ENCODE measurements at places on chromosomes 4 and X.

GRCh38 chr4:183321079-183321478 lies 1.0 kb upstream of the CLDN22 start:
- no peak for DNase-seq

GRCh38 chr4:123488916-123489315 lies 92.3 kb downstream of the SPRY1 start:
- DNase-seq, result no peak

DNA sequence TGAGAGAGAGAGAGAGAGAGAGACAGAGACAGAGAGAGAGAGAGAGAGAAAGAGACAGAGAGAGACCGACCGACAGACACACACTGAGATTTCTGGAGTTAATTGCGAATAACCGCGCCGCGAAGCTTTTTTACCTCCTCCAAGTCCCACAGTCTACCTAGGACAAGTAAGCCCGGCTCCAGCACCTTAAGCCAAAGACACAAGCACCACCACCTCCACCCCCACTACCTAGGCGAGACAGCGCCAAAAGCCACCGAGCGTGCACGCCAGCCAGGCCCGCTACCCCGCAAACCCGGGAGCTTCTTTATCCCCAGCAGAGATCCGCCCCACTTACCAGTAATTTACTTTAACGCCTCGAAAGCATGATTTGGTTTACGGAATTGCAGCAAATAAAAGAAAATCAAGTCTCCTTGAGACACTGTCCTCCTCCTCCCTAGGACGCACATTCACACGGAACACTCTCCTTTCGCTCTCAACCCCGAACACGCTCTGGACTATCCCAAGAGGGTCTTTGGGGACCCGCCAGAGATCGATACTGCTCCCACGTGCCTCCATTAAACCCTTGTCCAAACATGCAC lies 649.6 kb upstream of the DIPK2B start:
- DNase-seq, result no peak

DNA sequence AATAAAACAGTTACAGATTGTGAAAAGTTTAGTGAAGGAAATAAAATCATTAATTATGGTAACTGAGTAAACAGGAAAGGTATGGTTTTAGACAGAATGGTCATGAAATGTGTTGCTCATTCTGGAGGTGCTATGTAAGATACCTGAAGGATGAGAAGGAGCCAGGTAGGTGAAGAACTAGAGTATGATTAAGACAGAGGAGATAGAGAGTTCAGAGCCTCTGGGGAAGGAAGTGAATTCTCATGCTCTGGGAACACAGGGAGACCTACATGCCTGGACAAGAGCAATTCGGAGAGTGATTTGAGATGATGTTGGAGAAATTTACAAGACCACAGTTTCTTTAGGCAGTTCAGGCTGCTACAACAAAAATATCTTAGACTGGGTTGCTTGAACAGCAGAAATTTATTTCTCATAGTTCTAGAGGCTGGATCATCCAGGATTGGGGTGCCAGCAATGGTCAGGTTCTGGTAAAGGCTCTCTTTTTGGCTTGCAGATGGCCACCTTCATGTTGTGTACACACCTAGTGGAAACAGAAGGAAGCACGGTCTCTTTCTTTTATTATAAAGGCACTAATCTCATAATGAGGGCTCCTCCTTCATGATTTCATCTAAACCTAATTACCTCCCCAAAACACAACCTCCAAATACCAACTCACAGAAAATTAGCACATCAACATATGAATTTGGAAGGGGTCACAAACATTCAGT lies 1416.1 kb downstream of the PCDH7 start:
- no peak for DNase-seq

GRCh38 chrX:85996555-85996954 lies 50.8 kb downstream of the CHM start:
- DNase-seq, result no peak

DNA sequence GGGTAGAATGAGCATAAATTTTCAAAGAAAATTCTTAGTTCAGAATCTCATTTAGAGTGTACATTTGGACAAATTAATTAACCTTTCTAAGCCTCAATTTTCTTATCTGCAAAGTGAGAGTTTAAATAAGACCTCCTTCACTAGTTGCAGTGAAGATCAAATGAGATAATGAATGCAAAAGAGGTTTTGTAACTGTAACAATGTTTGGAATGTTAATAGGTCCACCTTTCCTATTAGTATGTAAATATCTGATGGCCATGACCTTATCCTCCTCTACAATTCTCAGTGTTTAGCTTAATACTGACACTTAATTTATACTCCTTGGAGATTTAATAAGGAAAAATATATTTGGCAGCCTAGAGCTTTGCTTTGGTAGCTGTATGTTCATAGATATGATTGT lies 138.8 kb downstream of the GABRG1 start:
- no peak for DNase-seq

GRCh38 chr4:7182616-7183015 lies 9.7 kb upstream of the SORCS2 start:
- DNase-seq, result no peak

DNA sequence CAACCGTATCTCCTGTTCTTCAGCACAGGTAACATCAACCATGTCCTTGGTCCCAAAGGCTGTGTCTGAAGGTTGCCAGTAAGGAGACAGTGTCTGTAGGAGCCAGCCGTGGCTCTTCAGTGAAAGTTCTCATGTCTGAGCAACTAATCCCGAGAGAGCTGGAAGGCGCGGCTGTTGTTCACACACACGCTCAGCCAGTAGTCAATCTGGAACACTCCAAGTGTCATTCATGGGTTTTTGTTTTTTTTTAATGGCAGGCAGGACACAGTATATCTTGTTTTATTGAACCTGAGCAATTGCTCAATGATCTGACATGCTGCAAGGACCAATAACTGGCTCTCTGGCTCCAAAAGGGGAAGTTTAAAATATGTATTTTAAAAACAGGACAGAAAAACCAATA lies 48.4 kb upstream of the MAP3K15 start:
- DNase-seq, result no peak

GRCh38 chr4:151163855-151164254 lies 64.4 kb downstream of the RPS3A start:
- DNase-seq, result no peak

DNA sequence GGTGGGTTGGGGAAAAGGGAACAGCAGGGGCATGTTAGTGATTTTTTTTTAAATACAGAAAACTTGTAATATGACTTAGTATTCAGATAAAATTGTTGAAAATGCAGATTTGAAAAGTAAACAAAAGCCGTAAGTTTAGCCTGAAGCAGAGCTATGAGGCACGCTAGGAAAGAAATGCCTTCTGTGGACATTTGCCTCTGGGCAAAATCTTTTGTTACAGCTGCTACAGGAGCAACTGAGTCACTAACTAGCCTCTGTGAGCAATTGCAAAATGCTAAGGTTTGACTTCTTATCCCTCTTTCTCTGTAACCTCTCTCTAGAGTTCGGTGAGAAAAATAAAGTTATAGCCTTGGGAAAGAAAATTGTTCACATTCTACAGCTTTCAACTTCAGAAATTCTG lies 350.0 kb downstream of the SLC7A11 start:
- no peak for DNase-seq

All from nucleus accumbens (tissue), 56 donors.